AG04450 (cell line): ENCODE measurements at places on chromosomes 13 and 19.
A peak's percentile ranks its signal among the peaks of the same experiment; 100 is the strongest.

DNA sequence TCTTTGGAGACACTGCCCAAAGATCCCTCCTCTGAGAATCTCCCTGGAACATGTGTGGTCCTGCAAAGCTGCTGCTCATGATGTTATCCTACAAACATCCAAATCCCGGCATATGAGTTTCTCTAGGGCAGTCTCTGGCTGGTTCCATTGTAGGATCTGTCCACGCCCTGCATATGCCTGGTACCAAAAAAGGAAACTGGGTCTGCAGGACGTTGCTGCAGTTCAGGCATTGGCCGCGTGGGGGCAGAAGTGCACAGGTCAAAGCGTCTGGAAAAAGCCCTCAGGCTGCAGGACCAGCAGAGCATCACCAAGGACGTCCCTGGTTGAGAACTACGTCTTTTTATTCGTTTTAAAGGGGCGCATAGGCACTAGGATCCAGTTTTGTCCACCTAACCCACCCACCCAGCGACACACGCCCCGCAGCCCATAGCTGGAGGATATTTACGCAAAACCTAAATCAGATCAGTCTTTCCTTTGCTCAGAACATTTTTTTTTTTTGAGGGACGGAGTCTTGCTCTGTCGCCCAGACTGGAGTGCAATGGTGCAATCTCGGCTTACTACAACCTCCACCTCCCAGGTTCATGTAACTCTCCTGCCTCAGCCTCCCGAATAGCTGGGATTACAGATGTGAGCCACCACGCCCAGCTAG, 12.9 kb upstream of the ZNF564 start:
- peak; percentile 81 for DNase-seq

DNA sequence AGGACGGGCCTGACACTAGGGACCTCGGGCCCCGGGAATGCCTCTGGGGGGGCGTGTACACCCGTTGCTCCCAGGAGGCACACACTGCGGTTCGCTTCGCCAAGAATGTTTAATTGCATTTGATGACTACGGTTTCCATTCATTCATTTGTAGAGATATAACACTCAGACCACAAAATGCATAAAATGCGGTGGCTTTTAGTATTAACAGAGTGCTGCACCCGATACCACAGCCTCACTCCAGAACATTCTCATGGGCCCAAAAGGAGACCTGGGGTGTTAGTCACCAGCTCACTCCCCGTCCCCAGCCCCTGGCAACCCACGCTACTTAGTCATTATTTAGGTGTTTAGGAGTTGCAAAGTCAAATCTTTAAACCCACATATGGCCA, 21.8 kb downstream of the HCN2 start:
- DNase-seq, result peak; percentile 76

DNA sequence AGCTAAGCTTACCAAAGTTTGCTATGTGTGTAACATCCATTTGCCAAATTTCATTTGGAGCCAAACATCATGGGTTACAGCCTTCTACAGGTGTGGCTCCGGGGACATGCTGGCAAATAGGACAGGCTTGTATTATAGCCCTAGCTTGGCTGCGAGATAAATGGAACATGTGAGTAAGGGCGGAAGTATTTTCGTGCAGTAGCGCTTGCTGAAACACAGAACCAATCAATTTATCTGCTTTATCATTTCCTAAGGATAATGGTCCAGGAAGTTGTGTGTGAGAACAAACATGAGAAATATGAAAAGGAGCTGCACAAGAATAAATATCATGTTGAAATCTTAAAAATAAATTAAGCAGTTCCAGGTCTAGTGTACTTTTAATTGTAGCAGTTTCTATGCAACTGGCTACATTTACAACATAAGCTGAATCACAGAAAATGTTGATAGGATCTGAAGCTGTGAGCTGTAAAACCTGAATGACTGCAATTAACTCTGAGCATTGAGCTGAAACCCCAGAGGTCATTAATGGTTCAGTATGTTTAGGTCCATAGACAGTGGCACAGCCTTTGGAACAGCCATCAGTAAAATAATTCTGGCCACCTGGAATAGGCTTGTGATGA, 22.2 kb upstream of the ZNF100 start:
- no peak for DNase-seq

DNA sequence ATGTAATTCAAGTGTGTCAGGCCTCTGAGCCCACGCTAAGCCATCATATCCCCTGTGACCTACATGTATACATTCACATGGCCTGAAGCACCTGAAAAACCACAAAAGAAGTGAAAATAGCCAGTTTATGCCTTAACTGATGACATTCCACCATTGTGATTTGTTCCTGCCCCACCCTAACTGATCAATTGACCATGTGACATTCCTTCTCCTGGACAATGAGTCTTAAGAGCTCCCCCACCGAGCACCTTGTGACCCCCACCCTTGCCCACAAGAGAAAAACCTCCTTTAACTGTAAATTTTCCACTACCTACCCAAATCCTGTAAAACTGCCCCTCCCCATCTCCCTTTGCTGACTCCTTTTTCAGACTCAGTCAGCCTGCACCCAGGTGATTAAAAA, 52.1 kb upstream of the ARHGEF7 start:
- no peak for DNase-seq

DNA sequence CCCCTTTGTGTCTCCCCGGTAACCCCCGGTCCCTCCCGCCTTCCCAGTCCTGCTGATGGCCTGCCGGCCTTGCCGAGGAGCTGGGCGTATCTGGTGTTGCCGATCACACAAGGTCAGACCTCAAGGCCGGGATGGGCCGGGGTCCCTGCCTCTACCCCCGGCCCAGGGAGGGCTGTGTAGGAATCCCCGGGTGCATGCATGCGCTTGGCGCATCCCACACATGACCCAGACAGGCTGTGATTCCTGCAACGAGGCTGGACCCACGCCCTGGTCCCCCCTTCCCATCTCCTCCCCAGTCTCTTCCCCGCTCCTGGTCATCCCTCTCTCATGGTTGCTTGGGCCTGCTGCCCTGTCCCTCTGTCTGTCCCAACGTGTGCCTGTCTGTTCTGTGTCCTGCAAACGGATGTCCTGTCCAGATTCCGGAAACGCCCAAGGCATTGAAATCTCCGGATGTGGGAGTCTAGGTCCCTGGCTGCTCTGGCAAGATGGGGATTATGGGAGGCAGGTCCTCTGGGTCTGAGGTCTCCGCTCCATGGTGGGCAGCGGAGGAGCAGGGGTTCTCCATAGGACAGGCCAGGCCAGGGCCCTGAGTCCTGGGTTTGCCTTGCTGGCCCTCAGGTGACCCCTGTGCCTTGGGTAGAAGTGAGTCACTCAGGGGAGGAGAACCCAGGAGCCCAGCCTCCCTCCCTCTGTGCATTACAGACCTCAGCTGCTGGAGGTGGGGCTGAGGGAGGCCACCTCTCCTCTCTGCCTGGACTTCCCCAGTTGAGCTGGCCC, 1.6 kb downstream of the PKN1 start:
- DNase-seq, result no peak

GRCh38 chr13:99429670-99430069, 71.6 kb upstream of the TM9SF2 start:
- no peak for DNase-seq

DNA sequence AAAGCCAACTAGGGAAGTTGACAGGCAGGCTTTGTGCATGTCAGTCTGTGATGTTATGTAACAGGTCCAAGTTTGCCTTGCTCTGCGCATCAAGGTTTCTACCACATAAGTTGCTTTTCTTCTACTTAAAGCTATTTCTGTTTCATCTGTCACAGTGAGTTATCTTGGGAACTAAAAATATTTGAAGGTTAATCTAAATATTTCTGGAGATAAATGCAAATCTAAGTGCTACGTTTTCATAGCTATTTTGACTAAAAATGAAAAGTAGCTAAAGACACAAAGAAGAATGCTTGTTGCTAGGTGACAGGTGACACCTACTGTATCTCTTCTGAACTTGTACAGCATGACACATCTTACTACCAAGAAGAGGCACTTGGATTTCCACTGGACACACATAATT, 135.6 kb downstream of the KLF12 start:
- no peak for DNase-seq

GRCh38 chr19:56101746-56102535, 19.2 kb downstream of the ZNF787 start:
- DNase-seq, result no peak

GRCh38 chr19:3380829-3381228, 14.4 kb downstream of the NFIC start:
- DNase-seq, result no peak

GRCh38 chr13:100602493-100603111, 14.0 kb upstream of the GGACT start:
- no peak for DNase-seq

DNA sequence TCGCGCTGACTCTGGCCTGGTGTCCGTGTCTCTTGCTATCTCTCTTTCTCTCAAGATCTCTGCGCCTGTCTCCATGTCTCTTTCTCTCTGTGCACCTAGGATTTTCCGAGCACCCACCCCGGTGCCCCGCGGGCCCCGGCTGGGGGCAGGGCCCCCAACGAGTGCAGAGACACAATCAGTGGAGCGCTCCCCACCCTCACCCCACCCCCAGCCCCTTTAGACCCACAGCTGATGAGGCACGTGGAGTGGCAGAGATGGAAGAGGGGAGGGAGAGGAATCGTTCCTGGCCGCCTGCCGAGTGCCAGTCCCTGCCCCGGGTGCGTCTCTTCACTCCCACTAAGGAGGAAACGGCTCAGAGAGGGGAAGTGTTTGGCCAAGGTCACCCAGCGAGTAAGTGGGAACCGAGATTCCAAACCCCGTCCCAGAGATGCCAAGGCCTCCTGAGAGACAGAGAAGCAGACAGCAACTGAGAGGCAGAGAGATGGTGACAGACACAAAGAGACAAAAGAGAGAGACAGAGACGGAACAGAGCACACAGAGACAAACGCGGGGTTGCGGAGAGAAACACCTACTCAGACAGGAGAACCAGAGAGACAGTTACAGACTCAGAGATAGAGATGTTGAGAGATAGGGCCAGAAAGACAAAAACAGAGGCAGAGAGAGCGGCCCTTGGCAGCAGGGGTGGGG, 626 bp upstream of the BCL3 start:
- no peak for DNase-seq

GRCh38 chr19:20035935-20036334, 3.4 kb downstream of the ZNF682 start:
- DNase-seq, result no peak

DNA sequence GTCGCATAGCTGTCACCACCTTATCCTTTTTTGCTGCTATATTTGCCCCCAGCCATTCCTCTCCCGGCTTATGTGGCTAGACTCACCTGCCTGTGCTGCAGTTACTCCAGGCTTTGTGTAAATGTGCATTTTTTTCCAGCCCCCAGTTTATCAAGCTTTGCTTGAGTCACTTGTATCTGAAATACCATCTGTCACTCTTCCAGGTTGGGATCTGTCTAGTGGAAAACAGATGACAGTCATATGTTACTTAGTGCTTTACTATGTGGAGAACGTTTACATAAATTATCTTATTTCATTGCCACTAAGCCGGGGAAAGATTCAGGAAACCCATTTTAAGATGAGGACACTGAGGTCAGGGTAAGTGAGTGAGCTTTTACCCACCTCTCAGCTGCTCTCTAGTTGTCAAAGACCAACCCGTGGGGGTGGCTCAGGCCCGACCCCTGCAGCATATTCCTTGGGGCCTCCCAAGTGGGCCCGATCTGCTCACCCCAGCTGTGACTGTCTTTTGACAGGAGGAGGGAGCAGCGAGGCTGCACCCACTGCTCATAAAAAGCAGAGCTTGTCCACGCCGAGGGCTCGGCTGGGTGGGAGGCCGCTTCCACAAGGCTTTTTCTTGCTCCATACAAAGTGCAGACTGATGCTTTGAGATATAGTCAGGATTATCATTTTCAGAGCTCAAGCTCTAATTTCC, 7.2 kb downstream of the GJB2 start:
- no peak for DNase-seq

GRCh38 chr13:108084840-108085239, 130.5 kb downstream of the LIG4 start:
- DNase-seq, result no peak

- no peak for DNase-seq
Measured at GRCh38 chr19:3852614-3853254, 16.1 kb downstream of the ZFR2 start.

GRCh38 chr19:46994141-46994686, 25.4 kb upstream of the NPAS1 start:
- DNase-seq, result no peak

- DNase-seq, result no peak
Measured at GRCh38 chr13:49693191-49693733, 2.0 kb upstream of the EBPL start.

- DNase-seq, result no peak
Measured at GRCh38 chr19:29404015-29404414, 121.8 kb upstream of the VSTM2B start.

DNA sequence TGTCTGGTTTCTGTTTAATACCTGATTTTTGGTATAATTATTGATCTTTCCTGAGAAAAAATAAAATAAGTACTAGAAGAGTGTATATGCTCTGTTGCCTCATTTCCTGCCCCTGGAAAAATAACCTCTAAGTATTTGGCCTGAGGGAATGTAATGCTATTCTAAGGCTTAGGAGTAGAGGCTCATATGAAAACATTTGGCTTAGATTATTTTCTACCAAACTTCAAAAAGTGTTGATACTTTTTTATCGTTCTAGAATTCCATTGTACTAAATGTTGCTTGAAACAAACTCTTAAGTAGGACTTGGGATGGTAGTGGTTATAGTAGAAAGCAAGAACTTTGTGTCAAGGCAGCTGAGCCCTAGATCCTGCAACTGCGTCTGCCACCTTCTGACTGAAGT, 57.8 kb downstream of the COG3 start:
- DNase-seq, result no peak

DNA sequence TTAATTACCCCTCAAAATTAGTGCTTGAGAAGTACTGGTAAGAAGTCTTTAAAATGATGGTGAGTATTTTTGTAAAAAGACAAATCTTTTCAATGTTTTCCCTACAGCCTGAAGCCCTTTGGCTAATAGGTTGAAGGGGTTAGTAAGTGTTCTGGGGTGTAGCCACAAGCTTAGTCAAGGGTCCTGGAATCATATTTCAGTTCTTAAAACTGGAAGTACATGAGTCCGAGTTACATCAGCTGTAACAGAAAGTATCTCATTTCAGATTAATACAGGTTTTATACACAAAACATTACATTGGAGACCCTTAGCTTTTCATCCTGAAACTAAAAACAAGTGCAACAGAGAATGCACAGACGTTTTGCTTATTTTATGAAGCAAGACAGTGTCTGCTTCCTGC, 52.7 kb upstream of the TEX29 start:
- DNase-seq, result peak; percentile 34

DNA sequence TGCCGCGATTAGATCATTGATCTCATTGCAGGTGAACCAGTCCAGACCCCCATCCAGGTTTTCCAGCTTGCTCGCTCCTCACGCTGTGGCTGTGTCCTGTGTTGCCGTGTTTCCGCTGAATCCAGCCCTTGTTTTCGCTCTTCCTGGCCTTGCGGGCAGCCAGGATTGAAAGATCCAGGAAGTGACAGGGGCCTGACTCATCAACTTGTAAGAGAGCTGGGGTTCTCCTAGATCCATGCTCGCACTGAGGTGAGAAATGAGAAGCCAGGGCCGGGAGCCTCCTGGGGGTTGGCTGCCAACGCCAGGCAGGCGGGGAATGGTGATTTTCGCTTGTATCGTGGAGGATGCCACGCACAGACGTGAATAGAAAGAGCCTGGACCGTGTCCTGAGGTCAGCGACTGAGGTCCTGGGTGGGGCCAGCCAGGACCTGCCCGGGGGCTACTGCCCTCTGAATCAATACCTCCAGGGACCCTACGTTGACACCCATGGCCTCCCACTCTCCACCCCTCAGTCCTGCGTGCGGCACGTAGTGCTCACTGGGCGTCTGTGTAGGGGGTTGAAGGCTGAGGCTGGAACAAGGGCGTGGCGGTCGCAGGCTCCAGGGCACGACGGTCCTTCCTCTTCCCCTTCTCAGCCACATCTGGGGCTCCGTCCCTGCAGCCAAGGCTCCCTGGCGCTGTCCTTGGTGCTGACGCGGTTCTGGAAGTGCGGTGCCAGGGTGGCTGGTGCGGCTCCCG, 7.3 kb upstream of the PTPRH start:
- peak; percentile 97 for DNase-seq

GRCh38 chr19:16897856-16898161, 9.0 kb downstream of the F2RL3 start:
- DNase-seq, result no peak
